ENCODE measurements at places on chromosomes 2 and 18. TPM values are rescaled to one million over a fixed set of nuclear protein-coding genes. Genes with fewer than 3 reads are reported as not detected.

DNA sequence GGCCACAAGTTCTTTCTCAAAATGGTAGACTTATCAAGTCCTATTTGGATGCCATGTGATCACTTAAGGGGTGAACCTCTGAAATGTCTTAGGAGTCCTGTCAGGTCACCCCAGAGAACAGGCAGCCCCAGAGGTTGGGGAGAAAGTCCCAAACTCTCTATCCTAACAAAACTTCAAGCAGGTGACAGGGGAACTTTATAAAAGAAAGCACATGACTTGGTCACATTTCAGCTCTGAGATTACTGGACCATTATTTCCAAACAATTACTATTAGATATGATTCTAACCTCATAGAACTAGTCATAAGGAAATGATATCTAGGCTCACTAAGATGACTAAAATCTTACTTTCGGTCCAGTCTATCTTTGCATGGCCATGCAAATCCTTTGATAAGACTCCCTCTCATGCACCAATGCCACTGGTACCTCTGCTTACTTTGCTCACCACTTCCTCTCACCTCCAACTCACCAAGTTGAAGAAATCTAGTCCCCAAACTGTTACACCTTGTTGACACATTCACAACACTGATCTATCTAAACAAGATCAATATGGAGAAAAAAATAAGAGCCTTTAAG lies 107.0 kb downstream of the GALNT14 start:
- H3K4me3 ChIP-seq, result no peak overlapping the region
- H3K4me1 ChIP-seq, result no peaks in the 10 kb centered on the region
- peaks cover 1% of the 10 kb centered on the region for H3K27me3 ChIP-seq
- no peaks in the 10 kb centered on the region for H3K36me3 ChIP-seq
- H3K27ac ChIP-seq, result no peak overlapping the region

RTKN gene
- 4.2 TPM for total RNA-seq

- H3K27ac ChIP-seq, result no peak overlapping the region
- no peak overlapping the region for H3K4me3 ChIP-seq
- peaks cover 4% of the 10 kb centered on the region for H3K27me3 ChIP-seq
- DNase-seq, result no peak
- peaks cover 6% of the 10 kb centered on the region for H3K36me3 ChIP-seq
- peaks cover 30% of the 10 kb centered on the region for H3K4me1 ChIP-seq
These were observed 11.3 kb upstream of the STK25 start for GRCh38 chr2:241519669-241520068.

GRCh38 chr2:47437287-47437686 lies 34.3 kb downstream of the MSH2 start:
- no peaks in the 10 kb centered on the region for H3K27me3 ChIP-seq
- H3K36me3 ChIP-seq, result peaks cover 8% of the 10 kb centered on the region
- no peak for DNase-seq
- H3K4me3 ChIP-seq, result no peak overlapping the region

FRZB gene
- total RNA-seq, result not detected

DNA sequence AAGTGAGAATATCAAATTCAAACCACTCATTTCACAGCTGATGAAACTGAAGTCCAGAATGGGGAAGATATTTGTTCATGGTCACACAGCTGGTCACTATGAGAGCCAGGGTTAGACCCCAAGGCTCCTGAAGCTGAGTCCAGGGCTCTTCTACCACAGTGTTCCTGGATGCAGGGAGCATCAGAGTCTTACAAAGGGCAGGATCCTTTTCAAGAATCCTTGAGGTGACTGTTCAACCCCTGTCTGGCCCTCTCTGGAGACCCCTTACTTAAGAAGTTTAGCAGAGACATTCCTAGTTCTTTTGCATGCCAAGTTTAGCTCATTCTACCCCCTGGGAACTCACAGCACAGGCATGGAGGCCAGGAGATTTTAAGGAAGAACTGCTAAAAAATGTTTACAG lies 15.7 kb downstream of the PROKR1 start:
- peaks cover 23% of the 10 kb centered on the region for H3K27me3 ChIP-seq
- no peak overlapping the region for H3K27ac ChIP-seq
- H3K36me3 ChIP-seq, result no peaks in the 10 kb centered on the region
- no peak for DNase-seq
- no peak overlapping the region for H3K4me3 ChIP-seq

SNRNP200 gene
- total RNA-seq, result 196 TPM

DNA sequence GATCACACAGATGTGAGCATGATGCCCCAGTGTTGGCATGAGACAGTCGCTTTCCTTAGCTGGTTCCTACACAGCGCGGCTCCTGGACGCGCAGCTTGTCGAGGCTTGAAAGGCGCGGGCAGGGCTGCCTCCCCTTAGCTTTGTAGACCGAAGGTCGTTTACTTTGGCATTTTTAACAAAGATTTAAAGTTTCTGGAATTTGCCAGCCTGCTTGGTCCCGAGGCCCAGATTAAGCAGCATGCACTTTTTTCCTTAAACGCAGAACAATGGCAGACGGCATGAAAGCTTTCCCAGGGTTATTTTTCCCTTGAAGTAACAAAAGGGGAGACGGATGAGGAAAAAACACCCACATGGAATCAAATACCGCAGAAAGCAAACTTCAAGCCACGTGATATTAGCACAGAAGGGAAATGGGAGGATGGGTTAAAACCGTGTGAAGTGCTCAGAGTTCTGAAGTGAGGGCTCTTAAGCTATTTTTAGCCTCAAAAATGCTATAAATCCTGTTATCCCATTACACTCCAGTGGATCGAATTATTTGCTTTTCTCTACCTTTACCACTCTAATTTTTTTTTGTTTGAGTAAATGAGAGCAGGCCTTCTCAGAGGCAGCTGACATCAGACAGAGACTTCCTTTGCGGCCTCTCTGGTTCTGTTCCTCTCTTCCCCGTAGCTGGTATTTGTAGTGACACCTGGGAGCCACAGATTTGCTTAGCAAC lies 55.7 kb downstream of the NPAS2 start:
- no peak overlapping the region for H3K4me3 ChIP-seq
- no peaks in the 10 kb centered on the region for H3K36me3 ChIP-seq
- no peaks in the 10 kb centered on the region for H3K27me3 ChIP-seq
- H3K27ac ChIP-seq, result no peak overlapping the region
- H3K4me1 ChIP-seq, result peaks cover 4% of the 10 kb centered on the region
- DNase-seq, result no peak

All from activated T-helper 1 cell treated with anti-CD3 and anti-CD28 coated beads, Interleukin-12 subunit alpha, Interleukin-12 subunit beta, Interleukin-2, Interleukin-4 antibody, amounts not matched to agents 30 ng/mL and 10 ng/mL and 1 ng/mL, durations not matched to agents 14 hours and 24 hours and 36 hours (primary cell).